Esophagus muscularis mucosa (tissue), 4 donors: ENCODE measurements at places on chromosomes 1 and 21. TPM values are rescaled to one million over a fixed set of nuclear protein-coding genes. Genes with fewer than 3 reads are reported as not detected.

Gene EXO1
- 0.46 TPM for total RNA-seq

Gene KCNK2
- 0.57 TPM for total RNA-seq

Gene CSDE1
- total RNA-seq: 614 TPM

Gene DIP2A
- 19.2 TPM for total RNA-seq

- DNase-seq: no peak
Measured at GRCh38 chr1:25891606-25892005, 14.6 kb downstream of the STMN1 start.

GRCh38 chr1:183487674-183488442 lies 15.6 kb downstream of the SMG7 start:
- no peak for DNase-seq

- DNase-seq: no peak
Measured at GRCh38 chr1:65011983-65012382, 45.6 kb upstream of the JAK1 start.
